ENCODE measurements at places on chromosomes 11 and 22.

DNA sequence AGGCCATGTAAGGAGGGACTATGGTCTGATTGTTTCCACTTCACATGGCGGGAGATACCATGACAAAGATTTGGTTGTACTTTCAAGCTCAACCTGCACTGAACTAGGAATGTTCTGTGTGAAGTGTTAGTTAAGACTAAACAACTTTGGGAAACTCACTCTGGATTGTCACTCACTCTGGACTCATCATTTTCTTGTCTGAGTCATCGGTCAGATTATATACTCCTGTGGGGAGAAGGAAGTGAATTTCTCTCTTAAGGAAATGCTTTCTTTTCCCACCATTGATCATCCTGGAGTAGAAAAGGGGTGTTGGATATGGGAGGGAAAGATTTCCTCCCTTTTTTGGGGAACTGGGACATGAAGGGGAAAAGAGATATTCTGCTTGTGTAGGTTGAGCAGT is 26.9 kb upstream of the CAT start:
- no peak for DNase-seq

DNA sequence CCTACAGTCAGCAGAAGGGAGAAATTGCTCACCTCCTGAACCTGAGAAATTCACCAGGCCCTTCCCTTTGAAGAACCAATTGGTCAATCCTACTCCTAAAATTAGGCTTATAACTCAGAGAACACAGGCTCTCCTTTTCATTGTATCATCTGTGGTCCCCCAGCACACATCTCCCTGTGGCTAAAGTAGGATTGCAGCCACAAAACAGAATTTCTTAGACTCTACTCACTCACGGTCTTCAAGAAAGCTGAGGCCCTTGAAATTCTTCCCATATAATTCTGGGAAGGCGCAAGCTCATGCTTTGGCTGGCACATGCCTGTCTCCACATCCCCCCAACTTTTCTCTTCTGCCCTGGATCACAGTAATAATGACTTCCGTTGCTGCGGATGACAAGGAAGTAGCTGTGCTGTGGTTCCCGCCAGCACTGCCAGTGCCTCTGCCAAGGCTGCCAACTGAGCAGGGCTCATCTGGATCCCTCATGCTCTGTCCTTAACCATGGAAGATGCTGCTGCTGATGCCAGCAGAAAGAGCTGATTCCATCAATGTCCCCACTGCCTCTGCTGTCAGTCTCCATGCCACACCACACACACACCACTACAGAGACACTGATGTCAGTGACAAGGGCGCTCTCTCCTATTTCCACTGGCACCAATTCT is 200.6 kb upstream of the POU2AF2 start:
- no peak for DNase-seq

- no peak for DNase-seq
These were observed 76.6 kb downstream of the WT1 start for GRCh38 chr11:32358729-32359128.

- no peak for DNase-seq
These were observed 551.9 kb upstream of the LUZP2 start for GRCh38 chr11:23944923-23945322.

GRCh38 chr22:39083212-39084165 is 6.4 kb downstream of the APOBEC3G start:
- DNase-seq: no peak

GRCh38 chr11:62917906-62918502 is 3.2 kb downstream of the CHRM1 start:
- DNase-seq: no peak

GRCh38 chr11:13317293-13318080 is 39.9 kb downstream of the BMAL1 start:
- DNase-seq: no peak

- DNase-seq: no peak
These were observed 21.6 kb upstream of the BID start for GRCh38 chr22:17795661-17796548.

Data from Peyer's patch (tissue), 4 donors.